ENCODE measurements at places on chromosomes 11 and 22.

- DNase-seq, result no peak
Measured at GRCh38 chr11:92931746-92932422, 37.6 kb upstream of the MTNR1B start.

DNA sequence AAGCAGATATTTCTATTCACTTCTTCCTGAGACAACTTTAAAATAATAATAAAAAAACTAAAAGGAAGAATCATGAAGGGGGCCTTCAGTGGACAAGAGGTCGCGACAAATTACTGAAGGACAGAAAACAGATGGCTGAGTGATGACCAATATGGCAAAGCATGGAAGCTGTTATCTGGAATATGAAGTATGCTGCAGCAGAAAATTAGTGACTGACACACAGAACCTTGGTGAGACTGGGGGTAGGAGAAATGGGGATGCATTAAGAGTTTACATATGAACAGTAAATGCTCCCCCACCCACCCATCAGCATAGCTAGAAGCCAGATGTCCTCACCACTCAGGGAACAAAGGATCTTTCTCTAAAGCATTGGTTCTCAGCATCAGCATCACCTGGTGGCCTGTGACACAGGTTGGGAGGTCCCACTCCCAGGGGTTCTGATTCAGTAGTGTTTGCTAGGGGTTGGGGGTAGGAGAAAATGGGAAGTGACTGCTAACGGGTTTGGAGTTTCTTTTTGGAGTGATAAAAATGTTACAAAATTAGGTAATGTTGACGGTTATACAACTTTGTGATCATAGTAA, 59.7 kb downstream of the NARS2 start:
- no peak for DNase-seq

GRCh38 chr11:76096552-76096951, 109.8 kb downstream of the WNT11 start:
- no peak for DNase-seq

GRCh38 chr22:42179616-42180015, 49.0 kb upstream of the CYP2D6 start:
- DNase-seq, result peak; percentile 63

DNA sequence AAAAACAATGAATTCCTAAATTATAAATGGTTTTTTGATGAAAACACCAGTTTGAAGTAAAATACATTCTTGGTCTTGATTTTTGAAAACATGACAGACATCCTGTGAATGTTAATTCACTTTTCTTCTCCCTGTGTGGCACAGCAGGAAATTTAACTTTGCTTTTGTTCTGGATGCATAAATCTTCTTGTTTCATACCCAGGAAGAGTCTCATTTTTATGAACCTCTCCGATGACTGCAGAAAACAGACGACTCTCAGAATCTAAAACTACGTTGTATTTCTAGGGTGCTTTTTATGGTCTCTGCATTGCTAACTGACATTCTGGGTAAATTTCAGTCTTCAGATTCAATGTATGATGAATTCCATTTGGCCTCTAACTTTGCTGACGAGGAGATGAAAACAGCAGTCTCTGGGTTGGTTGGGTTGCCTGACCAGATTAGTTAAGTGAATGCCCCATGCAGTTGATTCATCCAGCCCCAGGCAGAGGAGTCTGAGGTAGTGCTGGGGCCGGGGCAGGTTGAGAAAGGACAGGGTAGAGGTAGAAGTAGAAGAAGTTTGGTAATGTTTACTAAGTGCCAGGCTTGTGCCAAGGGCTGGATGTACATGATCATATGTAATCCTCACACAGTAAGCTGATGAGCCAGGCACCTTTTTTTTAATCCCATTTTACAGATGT, 20.1 kb downstream of the TCP11L1 start:
- no peak for DNase-seq

DNA sequence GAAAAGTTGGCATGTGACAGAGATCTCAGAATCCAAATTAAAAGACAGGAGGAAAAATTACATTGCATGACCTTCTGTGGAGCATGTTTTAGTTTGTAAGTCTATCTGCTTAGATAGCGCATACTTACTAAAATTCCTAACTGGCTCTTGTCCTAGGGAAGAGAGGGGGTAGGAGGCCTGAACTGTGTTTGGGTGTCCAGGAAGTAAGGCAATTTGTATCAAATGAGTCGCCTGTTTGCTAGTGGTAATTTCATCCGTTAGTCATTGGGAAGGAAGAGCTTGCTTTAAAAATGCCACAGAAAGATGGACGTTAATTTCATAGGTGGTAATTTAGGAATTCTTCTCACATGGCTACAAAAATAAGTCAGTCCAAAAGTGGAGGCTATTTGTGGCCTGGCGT, 18.5 kb downstream of the GRK3 start:
- no peak for DNase-seq

DNA sequence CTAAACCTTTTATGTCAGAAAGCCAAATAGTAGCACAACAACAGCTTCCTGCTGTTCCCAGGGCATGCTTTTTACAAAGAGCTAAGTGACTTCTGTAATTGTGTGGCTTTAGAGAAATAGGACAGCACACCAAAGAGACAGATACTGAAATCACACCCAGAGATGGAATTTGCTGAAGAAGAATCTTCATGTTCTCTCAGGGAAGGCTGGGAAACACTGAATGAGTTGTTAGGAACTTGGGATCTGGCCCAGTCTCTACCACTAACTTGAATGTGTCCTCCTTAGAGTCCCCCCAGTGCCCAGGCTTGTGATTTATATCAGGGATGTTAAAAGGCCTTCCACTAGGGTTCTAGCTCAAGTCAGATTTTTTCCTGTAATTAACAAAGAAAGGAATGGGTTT, 175.2 kb downstream of the DBX1 start:
- DNase-seq, result no peak

DNA sequence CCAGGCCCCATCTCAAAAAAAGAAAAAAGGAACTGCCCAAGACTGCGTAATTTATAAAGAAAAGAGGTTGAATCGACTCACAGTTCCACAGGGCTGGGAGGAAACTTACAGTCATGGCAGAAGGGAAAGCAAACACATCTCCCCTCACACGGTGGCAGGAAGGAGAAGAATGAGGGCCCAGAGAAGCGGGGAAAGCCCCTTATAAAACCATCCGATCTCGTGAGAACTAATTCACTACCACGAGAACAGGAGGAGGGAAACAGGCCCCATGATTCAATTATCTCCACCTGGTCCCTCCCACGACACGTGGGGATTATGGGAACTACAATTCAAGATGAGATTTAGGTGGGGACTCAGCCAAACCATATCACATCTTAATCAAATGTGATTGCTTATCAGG, 82.2 kb downstream of the BUD13 start:
- no peak for DNase-seq

DNA sequence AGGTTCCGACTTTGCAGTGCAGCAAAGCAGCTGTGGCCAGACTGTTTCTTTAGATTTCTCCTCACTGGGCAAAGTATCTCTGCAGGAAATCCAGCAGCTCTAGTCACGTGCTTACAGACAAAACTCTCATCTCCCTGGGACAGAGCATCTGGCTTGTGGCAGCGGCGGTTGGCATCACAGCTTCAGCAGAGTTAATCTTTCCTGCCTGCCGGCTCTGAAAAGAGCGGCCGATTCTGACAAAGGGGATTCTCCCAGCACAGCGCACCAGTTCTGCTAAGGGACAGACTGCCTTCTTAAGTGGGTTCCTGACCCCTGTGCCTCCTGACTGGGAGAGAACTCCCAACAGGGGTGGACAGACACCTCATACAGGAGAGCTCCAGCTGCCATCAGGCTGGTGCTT, 1357.3 kb upstream of the TENM4 start:
- no peak for DNase-seq

DNA sequence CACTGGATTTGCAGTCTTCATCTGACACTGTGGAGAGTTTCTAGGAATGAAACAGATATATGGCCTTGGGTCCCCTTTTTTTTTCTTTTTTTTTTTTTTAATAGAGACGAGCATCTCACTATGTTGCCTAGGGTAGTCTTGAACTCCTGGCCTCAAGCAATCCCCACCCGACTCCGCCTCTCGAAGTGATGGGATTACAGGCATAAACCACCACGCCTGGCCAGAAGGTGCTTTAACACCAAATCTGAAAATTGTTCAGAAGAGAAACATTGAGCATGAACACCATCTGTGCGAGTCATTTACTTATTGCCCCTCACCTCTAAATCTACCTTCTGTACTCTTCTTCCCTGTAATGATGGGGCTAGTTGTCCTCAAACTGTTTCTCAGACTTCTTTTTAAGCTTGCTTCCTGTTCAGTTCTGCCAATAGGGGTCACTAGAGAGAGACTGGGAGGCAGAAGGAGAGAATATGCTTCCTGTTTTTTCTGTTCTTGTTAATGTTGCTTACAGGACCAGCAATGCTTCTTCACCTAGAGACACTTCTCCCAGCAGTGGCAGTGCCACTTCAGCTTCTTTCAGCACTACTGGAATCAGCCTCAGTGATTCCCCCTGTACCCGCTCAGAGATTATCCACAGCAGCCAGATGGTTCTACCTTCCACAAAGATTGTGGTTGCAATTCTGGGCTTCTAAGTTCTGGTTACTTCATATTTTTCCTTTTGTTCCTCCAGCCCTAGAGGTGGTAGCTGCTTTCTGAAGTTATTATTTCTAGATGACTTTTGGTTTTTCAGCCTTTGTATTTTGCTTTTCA, 20.8 kb upstream of the ZBED5 start:
- peak; percentile 45 for DNase-seq

Measured in HTR-8/SVneo (cell line).